Large intestine (tissue), 12 donors: ENCODE measurements at places on chromosomes 5 and 9.

DNA sequence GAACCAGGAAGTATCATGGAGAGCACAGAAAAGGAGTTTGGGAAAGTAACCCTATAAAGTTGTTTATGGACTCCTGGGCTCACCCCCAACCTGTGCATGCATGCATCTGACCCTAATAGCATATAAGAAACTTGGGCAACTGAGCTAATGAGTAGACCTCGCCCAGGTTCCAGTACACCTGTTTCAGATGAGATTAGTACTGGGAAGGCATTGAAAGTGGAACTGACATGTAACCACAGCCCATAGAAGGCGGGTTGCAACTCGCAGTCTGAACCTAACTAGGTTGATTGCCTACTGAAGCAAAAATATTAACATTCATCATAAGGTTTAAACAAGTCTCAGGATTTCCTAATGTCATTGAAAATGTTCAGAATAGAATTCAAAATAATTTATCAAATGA lies 87.0 kb downstream of the WNK2 start:
- H3K36me3 ChIP-seq = peaks cover 54% of the 10 kb centered on the region
- no peak for DNase-seq
- no peak overlapping the region for H3K4me3 ChIP-seq
- H3K27me3 ChIP-seq = no peaks in the 10 kb centered on the region

DNA sequence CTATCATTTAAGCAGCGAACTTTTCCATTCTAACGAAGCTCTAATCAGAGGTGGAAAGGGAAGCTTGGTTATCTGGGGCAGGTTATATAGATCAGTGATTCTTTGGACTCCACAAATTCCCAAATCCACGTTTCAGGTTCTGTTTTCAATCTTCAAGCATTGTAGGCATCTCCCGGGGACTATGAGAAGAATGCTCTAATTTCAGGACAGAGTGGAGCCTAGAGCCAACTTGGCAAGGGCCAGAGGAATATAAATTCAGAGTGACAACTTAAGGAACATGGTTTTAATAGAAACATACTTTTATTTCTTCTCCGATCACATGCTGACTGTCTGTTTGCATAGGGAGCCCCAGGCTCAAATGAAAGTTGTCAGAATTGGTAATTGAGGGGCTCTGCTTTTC lies 514.0 kb upstream of the KLF4 start:
- no peak overlapping the region for H3K27ac ChIP-seq
- H3K36me3 ChIP-seq = no peaks in the 10 kb centered on the region
- no peak for DNase-seq
- peaks cover 5% of the 10 kb centered on the region for H3K27me3 ChIP-seq
- H3K4me1 ChIP-seq = no peaks in the 10 kb centered on the region
- H3K4me3 ChIP-seq = no peak overlapping the region

DNA sequence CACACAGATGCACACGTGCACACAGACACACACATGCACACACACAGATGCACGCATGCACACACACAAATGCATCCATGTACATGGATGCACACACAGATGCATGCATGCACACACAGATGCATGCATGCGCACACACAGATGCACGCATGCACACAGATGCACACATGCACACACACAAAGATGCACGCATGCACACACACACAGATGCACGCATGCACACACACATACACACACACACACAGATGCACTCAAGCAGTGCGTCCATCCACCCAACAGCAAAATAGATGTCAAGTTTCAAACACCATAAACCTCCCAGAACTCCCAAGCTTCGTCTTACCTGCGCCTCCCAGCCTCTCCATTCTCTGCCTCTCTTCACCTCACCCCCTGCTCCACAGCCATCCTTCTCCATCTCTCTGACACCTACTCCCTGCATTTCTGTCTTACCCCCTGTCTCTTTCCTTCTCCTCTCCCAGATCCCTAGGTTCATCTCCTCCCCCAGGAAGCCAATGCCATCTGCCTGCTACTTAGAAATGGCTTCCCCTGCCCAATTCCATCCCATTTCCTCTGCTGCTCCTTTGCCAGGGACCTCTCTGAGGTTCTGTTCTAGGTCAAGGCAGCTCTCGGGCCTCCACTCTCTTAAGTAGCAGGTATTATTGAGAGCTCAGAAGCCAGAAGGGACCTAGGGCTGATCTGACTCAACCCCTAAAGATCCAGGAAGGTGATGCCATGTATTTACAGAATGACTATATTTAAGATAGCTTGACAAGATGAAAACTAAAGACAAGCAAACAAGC lies 297.2 kb downstream of the MED10 start:
- H3K36me3 ChIP-seq = no peaks in the 10 kb centered on the region
- no peaks in the 10 kb centered on the region for H3K4me1 ChIP-seq
- H3K27me3 ChIP-seq = no peaks in the 10 kb centered on the region
- H3K27ac ChIP-seq = no peak overlapping the region
- H3K4me3 ChIP-seq = no peak overlapping the region
- DNase-seq = no peak

GRCh38 chr5:83750749-83751148 lies 30.1 kb upstream of the HAPLN1 start:
- H3K4me3 ChIP-seq = no peak overlapping the region
- no peaks in the 10 kb centered on the region for H3K27me3 ChIP-seq
- H3K4me1 ChIP-seq = no peaks in the 10 kb centered on the region
- no peaks in the 10 kb centered on the region for H3K36me3 ChIP-seq

GRCh38 chr9:13898957-13899356 lies 415.0 kb downstream of the NFIB start:
- no peaks in the 10 kb centered on the region for H3K36me3 ChIP-seq
- H3K27me3 ChIP-seq = no peaks in the 10 kb centered on the region
- H3K27ac ChIP-seq = no peak overlapping the region
- peak; percentile 13 for DNase-seq
- no peak overlapping the region for H3K4me3 ChIP-seq

GRCh38 chr9:137264067-137264466 lies 8.9 kb downstream of the NELFB start:
- H3K27ac ChIP-seq = no peak overlapping the region
- no peaks in the 10 kb centered on the region for H3K4me1 ChIP-seq
- H3K27me3 ChIP-seq = no peaks in the 10 kb centered on the region
- DNase-seq = no peak
- H3K36me3 ChIP-seq = peaks cover 56% of the 10 kb centered on the region

- H3K4me3 ChIP-seq = no peak overlapping the region
- H3K4me1 ChIP-seq = no peaks in the 10 kb centered on the region
- no peak overlapping the region for H3K27ac ChIP-seq
- no peaks in the 10 kb centered on the region for H3K36me3 ChIP-seq
These were observed 179.8 kb downstream of the SEC61B start for GRCh38 chr9:99401680-99402504.

DNA sequence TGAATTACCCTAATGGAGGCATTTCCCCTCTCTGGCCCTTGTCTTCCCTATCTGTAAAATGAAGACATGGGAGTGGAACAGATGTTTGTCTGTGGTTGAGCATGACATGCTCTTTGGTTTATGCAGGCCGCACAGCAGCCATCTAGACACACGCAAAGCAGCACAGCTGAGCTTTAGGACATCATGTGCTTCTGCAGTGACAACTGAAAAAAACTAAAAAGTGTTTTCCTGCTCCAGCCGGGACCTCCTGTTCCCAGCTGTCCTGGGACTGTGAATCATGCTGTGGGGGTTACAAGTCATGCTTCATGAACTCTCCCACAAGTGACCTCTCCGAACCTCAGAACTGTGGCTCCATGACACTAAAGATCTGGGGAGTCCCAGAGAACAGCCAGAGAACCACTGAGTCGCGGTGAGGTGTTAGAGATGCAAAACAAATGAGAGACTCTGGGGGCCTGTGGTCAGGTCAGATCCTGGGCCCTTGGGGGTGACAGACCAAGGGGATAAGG lies 1.7 kb downstream of the SMIM3 start:
- no peak overlapping the region for H3K27ac ChIP-seq
- no peak for DNase-seq
- H3K36me3 ChIP-seq = no peaks in the 10 kb centered on the region
- H3K4me3 ChIP-seq = no peak overlapping the region

DNA sequence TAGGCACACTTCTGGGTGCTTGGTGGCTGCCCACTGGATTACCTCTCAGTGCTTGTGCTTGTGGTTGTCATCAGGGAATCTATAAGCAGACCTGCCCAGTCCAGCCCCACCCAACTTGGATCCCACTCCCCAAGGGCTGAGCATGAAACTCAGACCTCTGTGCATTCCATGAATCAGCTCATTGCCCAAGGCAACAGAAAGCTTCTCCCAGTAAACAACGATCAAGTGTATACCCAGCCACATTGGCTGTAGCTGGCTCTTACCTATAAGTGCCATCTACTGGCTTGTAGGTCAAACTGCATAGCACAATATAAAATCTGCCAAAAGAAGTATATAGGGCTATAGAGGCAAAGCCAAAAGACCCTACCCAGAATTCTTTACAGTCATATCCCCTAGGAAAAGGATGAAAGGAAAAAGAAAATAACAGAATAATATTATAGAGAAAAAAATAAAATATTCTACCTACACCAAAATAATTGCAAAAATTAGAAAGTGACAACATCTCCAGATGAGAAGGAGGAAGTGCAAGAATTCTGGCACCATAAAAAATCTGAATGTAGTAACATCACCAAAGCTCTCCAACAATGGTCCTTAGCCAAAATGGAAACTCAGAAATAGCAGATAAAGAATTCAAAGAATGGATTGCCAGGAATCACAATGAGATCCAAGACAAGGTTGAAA lies 321.0 kb upstream of the TRPC7 start:
- no peak overlapping the region for H3K4me3 ChIP-seq
- no peaks in the 10 kb centered on the region for H3K36me3 ChIP-seq
- H3K27ac ChIP-seq = no peak overlapping the region
- no peaks in the 10 kb centered on the region for H3K4me1 ChIP-seq

DNA sequence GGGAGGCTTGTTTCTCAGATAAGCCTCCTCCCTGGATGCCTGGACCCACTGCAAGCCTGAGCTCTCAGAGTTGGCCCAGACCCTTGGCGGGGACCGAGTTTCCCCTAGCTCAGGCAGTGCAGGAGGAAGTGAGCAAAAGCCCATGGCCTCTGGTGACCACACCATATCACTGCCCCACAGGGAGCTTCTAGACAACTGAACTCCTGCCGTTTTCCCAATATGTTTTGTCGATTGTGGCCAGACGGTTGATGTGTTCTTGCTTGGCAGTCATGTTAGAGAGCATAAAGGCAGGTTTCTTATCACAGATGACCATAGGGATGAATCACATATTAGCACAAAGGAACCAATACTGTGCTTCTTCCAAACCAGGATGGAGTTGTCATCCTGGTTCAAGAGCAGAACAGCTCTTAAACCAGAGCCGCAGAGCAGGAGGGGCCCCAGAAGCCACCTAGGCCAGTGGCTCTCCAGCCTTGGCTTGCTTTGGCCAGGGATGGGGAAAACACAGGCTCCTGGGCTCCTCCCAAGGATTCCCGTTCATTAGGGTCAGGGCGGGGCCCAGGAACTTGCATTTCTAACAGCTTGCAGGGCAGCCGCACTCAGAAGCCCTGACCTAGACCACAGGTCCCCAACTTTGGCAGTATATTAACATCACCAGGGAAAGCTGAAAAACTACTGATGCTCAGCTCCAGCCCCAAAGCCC lies 113.1 kb upstream of the TBC1D2 start:
- H3K4me1 ChIP-seq = peaks cover 9% of the 10 kb centered on the region
- no peaks in the 10 kb centered on the region for H3K27me3 ChIP-seq
- no peak overlapping the region for H3K4me3 ChIP-seq
- H3K36me3 ChIP-seq = no peaks in the 10 kb centered on the region
- H3K27ac ChIP-seq = no peak overlapping the region

GRCh38 chr5:66558560-66558959 lies 37.6 kb upstream of the MAST4 start:
- H3K27me3 ChIP-seq = no peaks in the 10 kb centered on the region
- no peak overlapping the region for H3K4me3 ChIP-seq
- H3K27ac ChIP-seq = no peak overlapping the region
- H3K36me3 ChIP-seq = no peaks in the 10 kb centered on the region
- H3K4me1 ChIP-seq = no peaks in the 10 kb centered on the region

GRCh38 chr9:135338546-135338945 lies 141.0 kb upstream of the PPP1R26 start:
- peaks cover 13% of the 10 kb centered on the region for H3K27me3 ChIP-seq
- no peak for DNase-seq
- no peak overlapping the region for H3K4me3 ChIP-seq
- no peaks in the 10 kb centered on the region for H3K4me1 ChIP-seq
- H3K36me3 ChIP-seq = no peaks in the 10 kb centered on the region
- H3K27ac ChIP-seq = no peak overlapping the region

DNA sequence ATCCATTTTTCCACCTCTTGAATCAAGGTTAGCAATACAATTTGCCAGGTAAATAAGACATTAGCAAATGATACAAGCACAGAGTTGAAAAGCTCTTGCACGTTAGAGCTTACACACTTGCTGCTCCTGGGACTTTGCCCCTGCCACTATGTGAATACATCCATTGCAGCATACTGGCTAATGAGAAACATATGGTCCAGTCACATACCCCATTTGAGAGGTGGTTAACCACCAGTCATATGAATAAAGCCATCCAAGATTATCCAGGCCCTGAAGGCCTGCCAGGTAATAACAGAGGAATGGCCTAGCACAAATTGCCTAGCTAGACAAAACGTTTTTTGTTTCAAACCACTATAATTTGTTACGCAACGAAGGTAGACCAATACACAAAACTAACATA lies 45.8 kb upstream of the FTMT start:
- DNase-seq = peak; percentile 57
- no peaks in the 10 kb centered on the region for H3K36me3 ChIP-seq
- H3K4me1 ChIP-seq = no peaks in the 10 kb centered on the region
- no peaks in the 10 kb centered on the region for H3K27me3 ChIP-seq

DNA sequence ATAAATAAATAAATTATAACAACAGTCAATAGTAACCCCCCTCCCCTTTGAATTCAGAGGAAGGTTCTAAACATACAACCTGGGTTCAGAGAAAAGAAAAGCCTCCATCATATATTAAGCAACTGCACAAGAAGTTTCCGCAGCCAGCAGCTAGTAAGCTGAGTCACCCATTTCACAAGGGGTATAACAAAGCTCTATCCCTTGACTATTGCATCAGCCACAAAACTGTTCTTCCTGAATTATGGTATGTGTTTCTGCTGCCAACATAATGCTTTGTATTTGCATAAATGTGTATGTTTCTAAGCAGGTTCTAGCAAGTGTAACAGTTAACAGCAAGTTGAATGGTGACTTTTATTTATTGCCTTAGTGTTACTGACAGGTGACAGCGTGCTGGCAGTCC lies 6.8 kb upstream of the CEP120 start:
- H3K27ac ChIP-seq = no peak overlapping the region
- DNase-seq = peak; percentile 47
- H3K36me3 ChIP-seq = no peaks in the 10 kb centered on the region
- H3K4me1 ChIP-seq = peaks cover 9% of the 10 kb centered on the region
